ENCODE measurements at places on chromosomes 2 and 18.

DNA sequence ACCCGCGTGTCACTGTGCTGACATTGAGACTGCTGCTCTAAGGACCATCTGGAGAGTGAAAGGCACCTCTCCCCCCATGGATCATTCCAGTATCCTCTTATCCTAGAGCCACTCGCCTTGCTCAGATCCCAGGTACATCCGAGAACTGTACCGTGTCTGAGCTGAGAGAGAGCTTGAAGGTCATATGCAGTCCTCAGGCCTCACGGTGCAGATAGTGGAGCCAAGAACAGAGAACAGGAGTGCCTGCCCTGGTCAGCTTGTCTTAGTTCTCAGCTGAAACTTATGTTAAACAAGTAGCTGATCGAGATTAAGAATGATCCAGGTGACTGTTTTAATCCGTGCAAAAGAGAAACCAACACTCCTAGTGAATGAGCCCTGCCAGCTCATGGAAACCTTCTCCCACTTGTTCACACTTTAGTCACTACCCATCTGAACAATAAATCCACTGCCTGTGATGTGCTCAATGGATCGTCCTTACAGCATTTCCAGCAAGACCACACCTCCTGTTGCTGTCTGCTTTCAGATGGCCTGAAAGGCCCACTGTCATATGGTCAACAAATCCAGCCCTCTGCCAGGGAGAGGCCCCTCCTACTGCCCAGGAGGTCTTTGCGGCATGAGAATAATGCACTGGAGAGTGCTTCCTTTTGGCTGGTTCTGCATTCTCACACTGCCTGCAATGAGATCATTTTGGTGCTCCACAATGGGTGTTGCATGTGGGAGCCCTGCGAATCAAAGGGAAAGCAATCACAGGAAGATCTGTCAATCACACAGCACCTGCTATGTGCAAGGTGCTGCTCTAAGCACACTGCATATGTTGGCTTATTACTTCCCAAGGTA is 43.7 kb upstream of the APCDD1 start:
- no peak for DNase-seq

- DNase-seq = no peak
Observed at GRCh38 chr18:75456199-75456631, 28.7 kb upstream of the SMIM21 start.

- no peak for DNase-seq
Observed at GRCh38 chr2:215436705-215437565, 1.1 kb upstream of the FN1 start.

- no peak for DNase-seq
Observed at GRCh38 chr2:15705839-15706386, 114.2 kb downstream of the DDX1 start.

- no peak for DNase-seq
Observed at GRCh38 chr2:69789175-69789721, 40.2 kb upstream of the GMCL1 start.

DNA sequence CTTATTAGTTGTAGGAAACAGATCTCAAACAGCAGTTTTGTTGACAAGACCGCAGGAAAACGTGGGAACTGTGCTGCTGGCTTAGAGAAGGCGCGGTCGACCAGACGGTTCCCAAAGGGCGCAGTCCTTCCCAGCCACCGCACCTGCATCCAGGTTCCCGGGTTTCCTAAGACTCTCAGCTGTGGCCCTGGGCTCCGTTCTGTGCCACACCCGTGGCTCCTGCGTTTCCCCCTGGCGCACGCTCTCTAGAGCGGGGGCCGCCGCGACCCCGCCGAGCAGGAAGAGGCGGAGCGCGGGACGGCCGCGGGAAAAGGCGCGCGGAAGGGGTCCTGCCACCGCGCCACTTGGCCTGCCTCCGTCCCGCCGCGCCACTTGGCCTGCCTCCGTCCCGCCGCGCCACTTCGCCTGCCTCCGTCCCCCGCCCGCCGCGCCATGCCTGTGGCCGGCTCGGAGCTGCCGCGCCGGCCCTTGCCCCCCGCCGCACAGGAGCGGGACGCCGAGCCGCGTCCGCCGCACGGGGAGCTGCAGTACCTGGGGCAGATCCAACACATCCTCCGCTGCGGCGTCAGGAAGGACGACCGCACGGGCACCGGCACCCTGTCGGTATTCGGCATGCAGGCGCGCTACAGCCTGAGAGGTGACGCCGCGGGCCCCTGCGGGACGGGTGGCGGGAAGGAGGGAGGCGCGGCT is at the start of gene TYMS:
Gene TYMS, plus strand, starts transcription at position 343 of the 690 bp plus-strand sequence. Its CDS starts 90 bp downstream, at position 433.
- peak; percentile 48 for DNase-seq
